SK-N-SH (cell line): ENCODE measurements at places on chromosomes 6 and 20.

GRCh38 chr6:16712255-16712930, 48.9 kb downstream of the ATXN1 start:
- no peak for DNase-seq

DNA sequence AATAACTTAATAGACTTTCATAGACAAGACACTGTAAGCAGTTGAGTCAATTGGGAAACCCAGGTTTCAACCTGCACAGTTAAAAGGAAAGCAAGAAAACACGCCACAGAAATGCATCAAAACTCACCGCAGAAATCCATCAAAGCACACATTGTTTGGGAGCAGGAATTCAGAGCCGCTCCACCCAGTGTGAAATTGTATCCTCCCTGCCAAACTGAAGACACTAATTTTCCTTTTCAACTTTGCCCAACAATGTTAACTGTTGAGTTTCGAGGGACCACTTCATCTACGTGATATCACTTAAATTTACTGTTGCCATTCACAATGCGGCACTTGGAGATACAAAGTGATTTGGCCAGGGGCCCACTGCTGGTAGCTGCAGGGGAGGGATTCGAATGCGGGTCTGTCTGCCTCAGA, 92.7 kb downstream of the DACT2 start:
- no peak for DNase-seq

DNA sequence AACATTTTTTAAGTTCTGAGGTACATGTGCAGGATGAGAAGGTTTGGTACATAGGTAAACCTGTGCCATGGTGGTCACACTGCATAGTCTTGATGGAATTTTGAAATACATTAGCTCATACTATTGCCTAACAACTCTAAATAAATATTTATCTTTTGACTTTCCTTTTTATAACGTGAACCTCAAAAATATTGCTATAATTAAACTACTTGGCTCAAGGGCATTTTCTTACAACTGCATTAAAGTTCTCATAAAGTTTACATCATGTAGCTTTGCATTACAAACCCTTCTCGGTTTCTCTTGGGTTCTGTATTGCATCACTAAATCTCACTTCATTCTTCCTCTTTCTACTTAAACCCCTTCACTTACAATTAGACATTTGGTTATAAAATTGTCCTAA, 636.0 kb upstream of the PTCHD4 start:
- no peak for DNase-seq

- no peak for DNase-seq
Observed at GRCh38 chr6:127816643-127817042, 84.2 kb downstream of the THEMIS start.

DNA sequence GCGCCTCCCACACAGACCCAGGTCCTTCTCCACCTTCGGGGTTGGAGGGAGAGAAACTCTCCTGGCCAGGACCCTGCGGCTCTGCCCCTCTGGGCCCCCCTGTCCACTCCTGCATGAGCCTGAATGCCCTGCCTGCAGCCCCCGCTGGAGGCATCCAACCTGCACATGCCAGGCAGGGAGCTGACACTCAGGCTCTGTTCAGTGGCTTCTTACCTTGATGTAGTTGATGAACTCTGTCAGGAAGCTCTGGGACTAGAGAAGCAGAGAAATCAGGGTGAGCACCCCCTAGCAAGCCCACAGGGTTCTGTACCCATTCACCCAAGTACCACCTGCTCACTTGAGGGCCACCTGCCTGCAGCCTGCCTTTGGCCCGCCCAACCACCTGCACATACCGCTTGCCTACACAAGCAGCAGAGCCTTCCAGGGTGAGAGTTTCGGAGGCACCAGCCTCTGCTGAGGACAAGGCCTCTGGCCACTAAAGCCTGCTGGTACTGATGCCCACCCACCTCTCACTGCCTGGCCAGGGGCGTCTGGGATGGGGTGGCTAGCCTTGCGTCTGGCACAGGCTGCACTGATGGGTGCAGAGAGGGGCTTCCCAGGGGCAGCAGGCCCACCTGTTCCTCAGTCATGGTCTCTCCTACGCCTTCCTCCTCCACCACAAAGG, 9.7 kb downstream of the DDRGK1 start:
- DNase-seq: no peak

DNA sequence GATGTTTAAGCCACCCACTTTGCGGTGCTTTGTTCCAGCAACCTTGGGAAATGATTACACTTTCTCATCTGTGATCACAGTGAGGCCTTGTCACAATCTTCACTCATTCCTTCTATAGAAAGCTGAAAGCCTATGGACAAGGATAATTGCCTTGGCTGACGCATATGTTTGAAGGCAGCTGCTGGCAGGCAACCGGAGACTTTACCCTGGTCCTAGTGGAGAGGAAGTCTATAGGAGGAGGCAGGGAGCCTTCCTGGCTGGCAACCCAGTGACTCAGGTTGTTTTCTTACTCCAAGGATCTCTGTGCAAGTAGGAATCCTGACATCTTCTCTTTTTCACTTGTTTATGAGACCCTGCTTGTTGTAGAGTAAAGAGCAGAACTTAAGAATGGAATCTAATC, 34.1 kb upstream of the ESR1 start:
- DNase-seq: no peak
